ENCODE measurements at places on chromosomes 3 and 15.
A peak's percentile ranks its signal among the peaks of the same experiment; 100 is the strongest.

DNA sequence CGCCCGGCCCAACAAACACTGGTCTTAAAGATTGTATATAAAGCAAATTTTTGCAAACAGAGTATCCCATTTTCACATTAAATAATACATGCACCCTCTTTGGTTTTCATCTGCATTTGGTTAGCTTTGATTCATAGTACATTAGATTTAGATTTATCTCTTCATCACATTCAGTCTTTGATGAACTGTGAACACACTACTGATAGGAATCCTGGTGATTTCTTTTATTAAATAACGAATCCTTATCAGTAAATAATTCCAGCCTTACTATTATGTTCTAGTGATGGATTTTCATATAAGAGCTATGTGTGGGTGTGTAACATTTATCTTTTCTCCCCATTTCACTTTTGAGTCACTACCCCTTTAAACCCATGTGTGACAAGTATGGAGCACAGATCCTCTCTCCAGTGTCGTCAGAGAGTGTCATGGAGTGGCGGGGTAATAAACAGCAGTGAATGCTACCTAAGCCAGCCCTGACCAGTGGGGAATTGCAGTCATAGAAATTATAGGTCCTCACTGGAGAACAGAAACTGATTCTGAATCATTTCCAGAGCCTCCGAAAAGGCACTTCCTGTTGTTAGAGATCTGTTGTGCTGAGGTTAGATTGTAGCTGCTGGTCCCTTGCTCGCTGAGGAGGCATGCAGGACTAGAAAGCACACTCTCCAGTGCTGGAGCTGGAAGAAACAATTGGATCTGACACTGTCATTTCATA is 22.0 kb downstream of the SLC7A14 start:
- DNase-seq = no peak

DNA sequence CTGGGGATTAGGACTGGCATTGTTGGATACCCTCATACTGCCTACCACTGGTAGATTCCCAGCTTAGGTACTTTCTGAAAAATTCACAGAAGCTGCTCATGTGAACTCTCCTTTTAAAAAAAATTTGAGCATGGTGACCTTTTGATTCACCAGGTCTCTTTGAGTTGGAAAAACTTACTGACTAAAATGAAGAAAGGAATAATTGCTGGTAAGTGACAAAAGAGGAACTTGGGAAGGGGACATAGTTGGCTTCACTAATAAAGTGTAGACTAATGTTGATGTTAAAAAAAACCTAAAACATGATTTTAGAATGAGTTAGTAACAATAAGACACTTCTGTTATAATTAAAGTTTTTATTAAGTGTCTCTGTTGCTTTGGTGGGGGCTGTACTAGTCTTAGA is 8.6 kb downstream of the VPS8 start:
- no peak for DNase-seq

GRCh38 chr3:46664971-46665762 is 28.3 kb downstream of the ALS2CL start:
- peak; percentile 21 for DNase-seq

GRCh38 chr15:50414624-50415023 is 9.6 kb upstream of the USP8 start:
- no peak for DNase-seq
